ENCODE measurements at places on chromosomes 5 and 9.
A peak's percentile ranks its signal among the peaks of the same experiment; 100 is the strongest.

- DNase-seq: peak; percentile 25
Observed at GRCh38 chr5:134145779-134146581, 30.8 kb downstream of the SKP1 start.

GRCh38 chr9:82164159-82164558 lies 175.6 kb downstream of the SPATA31D1 start:
- DNase-seq: no peak

- DNase-seq: peak; percentile 85
Observed at GRCh38 chr9:127898433-127899127, 823 bp downstream of the ST6GALNAC6 start.

DNA sequence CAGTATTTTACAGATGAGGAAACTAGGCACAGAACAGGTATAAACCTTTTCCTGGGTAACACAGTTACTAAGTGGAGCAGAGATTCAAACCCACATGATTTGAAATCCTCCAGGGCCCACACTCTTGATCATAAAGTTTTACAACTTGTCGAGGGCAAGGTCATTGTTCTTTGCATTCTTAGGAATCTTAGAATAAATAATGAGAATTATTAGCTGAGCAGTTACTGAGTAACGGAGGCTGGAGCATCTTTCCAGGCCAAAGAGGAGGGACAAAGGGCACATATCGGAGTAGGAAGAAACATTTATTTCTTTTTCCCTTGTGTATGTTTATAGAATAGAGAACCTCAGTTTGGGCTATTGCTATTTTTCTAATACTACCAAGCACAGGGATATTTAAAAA lies 27.1 kb upstream of the F2R start:
- no peak for DNase-seq

- no peak for DNase-seq
Observed at GRCh38 chr5:110751902-110752762, 13.3 kb downstream of the SLC25A46 start.
